ENCODE measurements at places on chromosomes 4 and X. TPM values are rescaled to one million over a fixed set of nuclear protein-coding genes. Genes with fewer than 3 reads are reported as not detected.

- no peaks in the 10 kb centered on the region for H3K27me3 ChIP-seq
- no peak overlapping the region for H3K4me3 ChIP-seq
- H3K36me3 ChIP-seq: no peaks in the 10 kb centered on the region
- no peak for DNase-seq
- H3K4me1 ChIP-seq: peaks cover 28% of the 10 kb centered on the region
These were observed 50.3 kb downstream of the WDFY3 start for GRCh38 chr4:84916227-84916626.

- no peaks in the 10 kb centered on the region for H3K4me1 ChIP-seq
- no peak overlapping the region for H3K4me3 ChIP-seq
- no peaks in the 10 kb centered on the region for H3K27me3 ChIP-seq
- DNase-seq: no peak
These were observed 32.7 kb downstream of the TBC1D14 start for GRCh38 chr4:6942238-6942800.

GRCh38 chrX:88655460-88655859 lies 91.6 kb upstream of the CPXCR1 start:
- H3K27ac ChIP-seq: no peak overlapping the region
- no peak overlapping the region for H3K4me3 ChIP-seq
- no peak for DNase-seq

DNA sequence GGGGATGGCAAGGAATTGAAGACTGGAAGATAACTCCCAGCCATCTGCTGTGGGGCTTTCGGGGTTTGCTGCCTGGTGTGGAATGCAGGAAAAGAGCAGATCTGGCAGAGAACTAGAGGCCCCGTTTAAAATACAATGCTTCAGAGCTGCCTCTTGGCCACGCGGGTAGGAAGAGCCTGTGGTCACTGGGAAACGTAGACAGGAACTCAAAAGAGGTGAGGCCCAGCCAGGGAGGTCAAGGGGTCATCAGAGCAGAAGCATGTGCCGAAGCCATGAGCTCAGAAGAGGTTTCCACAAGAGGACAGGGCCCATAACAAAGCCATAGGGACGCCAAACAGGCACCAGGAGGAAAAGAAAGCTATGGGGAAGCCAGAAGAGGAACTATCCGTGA lies 14.5 kb upstream of the STS start:
- DNase-seq: no peak
- H3K4me1 ChIP-seq: peaks cover 13% of the 10 kb centered on the region
- no peak overlapping the region for H3K27ac ChIP-seq
- no peaks in the 10 kb centered on the region for H3K36me3 ChIP-seq
- no peaks in the 10 kb centered on the region for H3K27me3 ChIP-seq

DNA sequence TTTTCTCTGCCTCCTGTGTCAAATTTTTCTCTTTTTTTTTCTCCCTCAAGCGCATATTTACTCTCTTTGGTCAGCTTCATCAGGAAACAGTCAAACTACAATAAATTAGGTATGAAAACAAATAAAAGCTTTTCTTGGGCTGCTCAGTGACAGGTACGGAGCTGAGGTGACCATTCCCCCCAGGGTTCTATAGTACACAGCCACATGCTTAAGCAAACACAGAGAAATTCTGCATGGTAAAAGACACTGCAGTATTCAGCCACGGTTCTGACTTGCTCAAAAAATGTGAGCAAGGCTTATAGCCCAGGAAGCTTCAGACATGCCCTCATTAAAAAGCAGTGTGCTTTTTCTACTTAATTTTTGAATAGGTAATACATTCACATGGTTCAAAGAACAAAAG lies 138.5 kb downstream of the GRIA3 start:
- H3K27ac ChIP-seq: no peak overlapping the region
- no peaks in the 10 kb centered on the region for H3K27me3 ChIP-seq
- H3K4me1 ChIP-seq: no peaks in the 10 kb centered on the region
- no peak overlapping the region for H3K4me3 ChIP-seq

DNA sequence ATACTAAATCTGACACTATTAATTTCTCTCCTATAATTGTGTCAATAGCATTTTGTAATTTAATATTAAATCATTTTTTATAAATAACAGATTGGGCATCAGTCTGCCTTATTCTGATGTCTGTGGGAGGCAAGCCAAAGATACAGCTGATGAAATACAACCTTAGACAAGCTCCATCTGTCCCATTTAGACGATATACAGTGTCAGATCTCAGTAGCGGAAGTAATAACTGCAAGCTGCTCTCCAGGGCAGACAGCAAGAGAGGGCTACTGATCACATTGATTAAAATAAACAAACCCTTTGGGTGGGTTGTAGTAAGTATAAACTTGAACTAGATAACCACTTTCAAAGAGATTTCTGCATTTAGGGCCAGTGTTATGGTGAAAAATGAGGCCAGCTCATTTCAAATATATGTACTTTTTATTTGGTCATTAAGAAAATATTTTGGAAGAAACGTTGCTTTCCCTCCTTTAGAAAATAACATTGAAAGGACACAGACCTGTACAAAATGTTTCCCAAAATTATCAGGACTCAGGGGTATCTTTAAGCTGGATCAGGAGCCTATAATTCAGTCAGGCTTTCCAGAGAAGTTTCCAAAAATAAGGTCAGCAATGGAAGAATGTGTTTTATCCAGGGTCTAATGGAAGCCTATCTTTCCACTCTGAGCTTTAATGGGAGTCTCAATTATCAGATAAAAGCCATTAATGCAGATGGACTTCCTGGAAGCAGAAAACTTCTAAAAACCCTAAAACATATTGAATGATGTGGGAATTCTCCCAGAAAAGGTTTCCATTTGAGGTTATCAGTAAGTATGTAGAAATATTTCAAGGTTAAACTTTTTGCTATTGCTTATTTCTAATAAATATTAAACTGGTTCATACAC lies 1028.8 kb upstream of the IGFBP7 start:
- no peaks in the 10 kb centered on the region for H3K4me1 ChIP-seq
- no peak for DNase-seq
- H3K27ac ChIP-seq: no peak overlapping the region
- H3K27me3 ChIP-seq: no peaks in the 10 kb centered on the region
- no peak overlapping the region for H3K4me3 ChIP-seq
- no peaks in the 10 kb centered on the region for H3K36me3 ChIP-seq

GRCh38 chr4:37537484-37537883 lies 148.7 kb downstream of the RELL1 start:
- H3K4me1 ChIP-seq: no peaks in the 10 kb centered on the region
- H3K27ac ChIP-seq: no peak overlapping the region
- H3K4me3 ChIP-seq: no peak overlapping the region
- no peaks in the 10 kb centered on the region for H3K27me3 ChIP-seq

The ADAMTS3 gene
- total RNA-seq: 1.1 TPM
